ENCODE measurements at places on chromosomes 1 and 21.

DNA sequence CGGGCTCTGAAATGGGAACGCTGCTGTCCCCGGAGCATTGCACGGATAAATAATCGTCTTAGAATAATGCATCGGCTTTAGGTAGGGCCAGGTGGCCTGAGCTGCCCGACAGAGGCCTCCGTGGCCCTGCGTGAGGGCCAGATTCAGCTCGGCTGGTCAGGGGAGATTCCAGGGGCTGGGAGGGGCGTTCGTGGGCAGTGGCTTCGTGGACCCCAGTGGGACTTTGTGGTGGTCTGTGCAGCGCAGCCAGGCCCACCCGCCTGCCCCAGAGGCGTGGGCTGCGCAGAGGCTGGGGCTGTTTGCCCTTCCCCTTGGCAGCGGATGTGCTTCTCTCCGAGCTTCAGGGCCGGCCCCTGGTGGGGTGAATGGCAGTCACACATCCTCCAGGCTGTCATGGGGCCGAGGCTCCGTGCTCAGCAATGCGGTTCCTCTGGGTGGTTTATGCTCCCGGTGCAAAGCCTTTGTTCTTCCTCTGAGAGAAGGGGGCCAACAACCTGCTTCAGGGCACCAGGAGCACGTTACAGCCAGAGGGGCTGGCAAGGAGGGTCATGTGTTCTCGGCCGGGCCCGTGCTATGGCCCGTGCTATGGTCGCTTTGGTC lies 104.5 kb downstream of the PRDM16 start:
- DNase-seq, result no peak

GRCh38 chr1:29482991-29483390 lies 246.7 kb downstream of the PTPRU start:
- DNase-seq, result no peak

- DNase-seq, result no peak
Measured at GRCh38 chr1:76951153-76951552, 83.9 kb downstream of the ST6GALNAC5 start.

DNA sequence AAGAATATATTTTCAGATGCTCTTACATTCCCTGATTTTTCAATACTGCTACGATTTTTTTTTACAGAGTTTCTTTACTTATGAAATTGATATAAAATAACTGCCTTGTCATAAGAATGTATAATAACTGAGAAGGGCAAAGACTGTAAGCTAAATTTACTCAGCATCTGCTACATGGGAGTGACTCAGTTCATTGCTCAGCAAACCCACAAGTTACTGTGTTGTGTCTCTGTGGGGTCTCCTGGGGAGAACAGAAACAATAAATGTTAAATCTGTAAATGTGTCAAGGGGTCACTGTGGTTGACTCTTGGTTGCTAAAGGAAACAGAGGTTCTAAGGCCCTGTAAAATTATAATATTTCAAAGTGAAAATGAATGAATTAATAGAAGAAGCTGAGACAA lies 210.3 kb upstream of the CACYBP start:
- no peak for DNase-seq

GRCh38 chr1:79568411-79568810 lies 561.9 kb upstream of the ADGRL4 start:
- DNase-seq, result no peak

DNA sequence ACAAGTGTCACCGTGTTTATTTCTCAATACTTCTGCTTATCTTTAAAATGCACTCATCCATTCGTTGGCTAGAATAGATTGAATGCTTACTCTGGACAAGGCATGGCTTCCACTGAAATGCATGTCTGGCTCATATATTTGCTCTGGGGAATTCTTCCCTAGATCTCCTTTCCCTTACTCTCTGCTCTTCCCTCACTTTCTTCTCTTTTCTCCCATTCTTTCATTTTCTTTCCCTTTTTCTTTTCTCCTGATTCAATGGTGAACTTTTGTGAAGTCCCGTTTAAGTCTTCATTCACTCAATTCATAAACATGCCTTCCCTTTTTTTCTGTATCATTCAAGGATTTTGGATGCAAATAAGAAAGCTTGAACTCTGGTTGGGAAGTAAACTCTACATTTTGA lies 234.5 kb downstream of the DYRK1A start:
- no peak for DNase-seq

DNA sequence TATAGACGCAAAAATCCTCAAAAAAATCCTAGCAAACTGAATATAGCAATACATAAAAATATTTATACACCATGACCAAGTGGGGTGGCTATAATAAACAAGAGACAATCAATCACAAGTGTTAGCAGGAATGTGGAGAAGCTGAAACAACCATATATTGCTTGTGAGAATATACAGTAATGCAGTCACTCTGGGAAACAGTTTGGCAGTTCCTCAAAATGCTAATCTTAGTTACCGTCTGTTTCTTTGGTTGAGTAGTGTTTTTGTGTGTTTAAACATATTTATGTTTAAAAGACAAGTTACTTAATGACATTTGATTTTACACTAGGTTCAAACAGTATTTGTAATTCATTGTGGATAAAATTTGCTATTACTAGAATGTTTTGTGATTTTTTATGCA lies 792.0 kb downstream of the LTN1 start:
- DNase-seq, result no peak

- DNase-seq, result no peak
Measured at GRCh38 chr1:12296623-12297022, 66.8 kb downstream of the VPS13D start.

DNA sequence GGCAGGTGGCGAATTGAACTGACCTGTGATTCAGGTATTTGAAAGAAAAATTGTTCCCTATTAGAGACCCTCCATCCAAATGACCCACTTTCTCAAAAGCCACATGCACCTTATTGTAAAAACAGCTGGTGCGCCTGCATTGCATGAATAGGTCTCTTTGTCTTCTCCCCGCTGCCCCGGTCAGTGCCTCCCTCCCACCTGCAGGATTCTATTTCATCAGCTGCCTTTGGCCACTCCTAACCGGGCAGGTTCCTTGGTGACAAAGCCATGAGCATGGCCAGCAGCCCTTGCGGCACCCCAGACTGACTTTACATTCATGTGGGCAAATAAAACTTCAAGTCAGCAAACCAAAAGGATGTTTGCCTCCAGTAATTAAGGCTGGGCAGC lies 6.4 kb downstream of the TMPRSS3 start:
- no peak for DNase-seq

DNA sequence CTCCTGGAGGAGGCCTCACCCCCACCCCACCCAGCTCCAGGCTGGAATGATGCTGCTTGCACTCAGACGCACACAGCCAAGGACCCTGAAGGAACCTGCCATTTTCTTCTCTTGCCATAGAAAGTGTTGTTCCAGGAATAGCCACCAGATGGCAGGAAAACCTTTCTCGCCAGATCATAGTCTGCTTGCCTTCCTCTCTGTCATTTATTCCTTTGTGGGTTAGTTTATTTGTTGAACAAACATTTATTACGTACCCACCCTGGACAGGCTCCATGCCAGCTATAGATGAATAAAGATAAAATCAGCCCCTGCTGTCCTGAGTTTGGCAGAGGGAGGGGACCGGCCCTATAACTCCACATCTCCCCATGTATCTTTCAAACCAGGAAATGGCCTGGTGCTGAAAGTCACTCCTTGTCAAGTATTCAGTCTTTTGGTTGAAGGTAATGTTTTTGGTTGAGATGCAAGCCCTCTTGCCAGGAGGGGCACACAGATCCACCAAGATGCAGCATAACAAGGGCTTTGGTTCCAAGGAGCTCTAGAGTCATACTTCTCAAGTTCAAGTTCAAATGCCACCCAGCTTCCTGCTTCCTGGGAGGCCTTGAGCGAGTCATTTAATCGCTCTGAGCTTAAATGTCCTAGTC lies 7.0 kb upstream of the KCNC4 start:
- peak; percentile 68 for DNase-seq

All from hypothalamus (tissue), 51 donors.